Smooth muscle cell of the coronary artery (primary cell): ENCODE measurements at places on chromosomes 5 and 9. TPM values are rescaled to one million over a fixed set of nuclear protein-coding genes. Genes with fewer than 3 reads are reported as not detected.

Gene FGF1
- total RNA-seq = 1.8 and 3.8 TPM in 2 replicates

Gene FOXD4L4
- under 0.01 and 0.08 TPM in 2 replicates for total RNA-seq

Gene ARL14EPL
- not detected in 2 replicates for total RNA-seq

Gene ITK
- not detected in 2 replicates for total RNA-seq

Gene SPATA31A3
- not detected in 2 replicates for total RNA-seq

Gene QRFP
- not detected in 2 replicates for total RNA-seq

Gene FSTL4
- total RNA-seq = not detected in 2 replicates

Gene C5
- total RNA-seq = 2.2 and 3.7 TPM in 2 replicates

Gene SVEP1
- 9.8 and 150 TPM in 2 replicates for total RNA-seq

Gene PIK3R1
- total RNA-seq = 18.6 and 28.3 TPM in 2 replicates

Gene LCNL1
- 0.15 and 6.1 TPM in 2 replicates for total RNA-seq

Gene EFNA5
- total RNA-seq = 2.6 and 4.4 TPM in 2 replicates

Gene SEPTIN8
- total RNA-seq = 53.3 and 114 TPM in 2 replicates

Gene PAPPA
- total RNA-seq = 62.5 and 168 TPM in 2 replicates

Gene TXN
- total RNA-seq = 271 and 415 TPM in 2 replicates

Gene SAP30L
- total RNA-seq = 19.4 and 31.5 TPM in 2 replicates

Gene HACD4
- total RNA-seq = 1.4 and 2.6 TPM in 2 replicates

Gene RASGRF2
- 0.59 and 8.9 TPM in 2 replicates for total RNA-seq

Gene ADGRD2
- not detected in 2 replicates for total RNA-seq

Gene ARHGAP26
- 4.6 and 19.4 TPM in 2 replicates for total RNA-seq

Gene LMAN2
- 415 and 1,275 TPM in 2 replicates for total RNA-seq

Gene KLHL9
- total RNA-seq = 25.9 and 31.9 TPM in 2 replicates

Gene NSMF
- total RNA-seq = 9.6 and 18.9 TPM in 2 replicates

Gene BAAT
- total RNA-seq = not detected in 2 replicates

Gene RLN2
- not detected in 2 replicates for total RNA-seq

Gene SLC38A9
- total RNA-seq = 17.7 and 22.8 TPM in 2 replicates

Gene TRMO
- total RNA-seq = 9.9 and 12.2 TPM in 2 replicates

Gene C9orf43
- 0.12 and 0.15 TPM in 2 replicates for total RNA-seq

Gene SLCO6A1
- total RNA-seq = not detected in 2 replicates

Gene CDC14B
- 13.5 and 62.1 TPM in 2 replicates for total RNA-seq

Gene GDF9
- total RNA-seq = under 0.01 and 0.47 TPM in 2 replicates

Gene GLT6D1
- not detected in 2 replicates for total RNA-seq

Gene ANKRD20A1
- 1.1 TPM in 1 of 2 replicates, not detected in the other for total RNA-seq

Gene RNF180
- total RNA-seq = 1.6 and 7.4 TPM in 2 replicates
